Epithelial cell of alveolus of lung (primary cell): ENCODE measurements at places on chromosomes 1 and 21. TPM values are rescaled to one million over a fixed set of nuclear protein-coding genes. Genes with fewer than 3 reads are reported as not detected.

RGS8 gene
- not detected in 2 replicates for total RNA-seq

PIGR gene
- total RNA-seq, result not detected in 2 replicates

AMPD1 gene
- total RNA-seq, result not detected in 2 replicates

SPRR4 gene
- total RNA-seq, result not detected in 2 replicates

SLC6A17 gene
- total RNA-seq, result 0.13 TPM in 1 of 2 replicates, not detected in the other

WNT3A gene
- not detected in 2 replicates for total RNA-seq

ODR4 gene
- total RNA-seq, result 9.8 and 19.7 TPM in 2 replicates

CFHR4 gene
- not detected in 2 replicates for total RNA-seq

LCE2A gene
- total RNA-seq, result not detected in 2 replicates

RGSL1 gene
- total RNA-seq, result not detected in 2 replicates

SYCP1 gene
- not detected in 2 replicates for total RNA-seq

TMEM52 gene
- 0.65 and 4.5 TPM in 2 replicates for total RNA-seq

C4BPA gene
- total RNA-seq, result not detected in 2 replicates

CHRM3 gene
- 0.13 and 3.8 TPM in 2 replicates for total RNA-seq

HCRTR1 gene
- total RNA-seq, result 0.13 TPM in 1 of 2 replicates, not detected in the other

NBPF26 gene
- total RNA-seq, result 10.9 and 11.6 TPM in 2 replicates

CDK18 gene
- total RNA-seq, result 2.7 and 5.9 TPM in 2 replicates

CLCA1 gene
- not detected in 2 replicates for total RNA-seq

SMCP gene
- total RNA-seq, result not detected in 2 replicates

C8A gene
- total RNA-seq, result not detected in 2 replicates

KRTAP10-1 gene
- total RNA-seq, result not detected in 2 replicates

ADCY10 gene
- total RNA-seq, result 0.78 and 1.2 TPM in 2 replicates

TDRD10 gene
- not detected in 2 replicates for total RNA-seq

SFT2D2 gene
- 22.9 and 27.9 TPM in 2 replicates for total RNA-seq

JUN gene
- 87.8 and 104 TPM in 2 replicates for total RNA-seq

S100A9 gene
- total RNA-seq, result not detected in 2 replicates

FCRL2 gene
- not detected in 2 replicates for total RNA-seq

LEFTY1 gene
- not detected in 2 replicates for total RNA-seq

SLC1A7 gene
- 0.56 TPM in 1 of 2 replicates, not detected in the other for total RNA-seq

OLIG2 gene
- not detected in 2 replicates for total RNA-seq

TEKT2 gene
- 0.24 TPM in 1 of 2 replicates, not detected in the other for total RNA-seq

MAP3K6 gene
- 11.8 and 16.0 TPM in 2 replicates for total RNA-seq

ACTA1 gene
- total RNA-seq, result 0.13 and 10.3 TPM in 2 replicates

ARHGEF10L gene
- total RNA-seq, result 2.4 and 9.7 TPM in 2 replicates

PATJ gene
- total RNA-seq, result 2.5 and 3.4 TPM in 2 replicates

KCNA3 gene
- total RNA-seq, result 0.64 and 0.91 TPM in 2 replicates

DYNLT5 gene
- total RNA-seq, result 0.78 TPM in 1 of 2 replicates, not detected in the other
